HCT116 (cell line): ENCODE measurements at places on chromosomes 16 and 17.

DNA sequence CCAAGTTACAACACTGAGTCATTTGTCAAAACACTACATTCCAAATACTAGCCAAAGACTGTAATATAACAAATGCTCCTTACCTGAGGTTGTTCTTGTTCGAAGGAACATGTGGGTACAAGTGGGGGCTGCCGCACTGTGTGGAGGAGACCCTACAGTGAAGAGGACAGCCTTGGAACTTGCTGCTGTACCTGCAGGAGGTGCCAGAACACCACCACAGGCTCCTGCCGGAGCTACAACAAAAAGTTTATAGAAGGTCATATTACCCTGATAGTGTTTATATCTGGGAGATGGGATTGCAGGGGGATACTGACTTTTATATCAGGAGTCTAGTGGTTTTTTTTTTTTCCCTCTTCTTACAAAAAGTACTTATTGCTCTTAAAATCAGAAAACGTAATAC is 37.8 kb upstream of the ALDH3A1 start:
- DNase-seq: no peak

GRCh38 chr16:70576431-70577255 is 53.0 kb downstream of the SF3B3 start:
- DNase-seq: no peak

GRCh38 chr16:27929818-27930217 is 133.7 kb downstream of the GSG1L start:
- no peak for DNase-seq

- no peak for DNase-seq
These were observed 21.2 kb upstream of the EIF1 start for GRCh38 chr17:41667280-41668041.

- no peak for DNase-seq
These were observed 42.0 kb downstream of the ABCA9 start for GRCh38 chr17:69018687-69019086.

DNA sequence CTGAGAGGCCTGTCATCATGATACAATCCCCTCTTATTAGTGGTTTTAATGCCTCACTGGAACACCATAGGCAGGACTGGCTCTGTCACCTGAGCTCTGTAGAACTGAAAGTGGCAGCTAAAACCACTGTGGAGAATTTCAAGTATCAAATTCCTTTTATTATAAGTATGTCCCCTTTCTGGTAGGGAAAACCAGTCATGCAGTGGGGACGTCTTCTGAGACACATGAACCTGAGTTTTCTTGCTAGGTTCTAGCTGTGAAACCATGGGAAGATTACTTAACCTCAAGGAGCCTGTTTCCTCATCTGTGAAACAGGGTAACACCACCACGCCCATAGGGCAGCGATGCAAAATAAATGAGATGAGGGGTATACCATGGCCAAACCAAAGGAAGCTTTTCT is 4.7 kb downstream of the VAC14 start:
- DNase-seq: no peak

DNA sequence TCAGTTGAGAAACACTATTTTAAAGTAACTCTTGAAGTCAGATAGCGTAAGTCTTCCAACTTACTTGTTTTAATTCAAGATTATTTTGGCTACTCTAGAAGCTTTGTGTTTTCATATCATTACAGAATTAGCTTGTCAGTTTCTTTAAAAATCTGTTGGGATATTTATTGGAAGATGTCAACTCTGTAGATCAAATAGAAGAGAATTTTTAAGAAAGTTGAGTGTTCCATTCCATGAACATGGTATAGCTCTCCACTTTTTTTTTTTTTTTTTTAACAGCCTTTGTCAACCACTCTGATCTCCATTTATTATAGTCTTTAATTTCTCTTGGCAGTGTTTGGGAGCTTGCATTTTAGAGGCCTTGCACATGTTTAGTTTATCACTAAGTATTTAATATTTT is 28.7 kb downstream of the NLK start:
- no peak for DNase-seq

DNA sequence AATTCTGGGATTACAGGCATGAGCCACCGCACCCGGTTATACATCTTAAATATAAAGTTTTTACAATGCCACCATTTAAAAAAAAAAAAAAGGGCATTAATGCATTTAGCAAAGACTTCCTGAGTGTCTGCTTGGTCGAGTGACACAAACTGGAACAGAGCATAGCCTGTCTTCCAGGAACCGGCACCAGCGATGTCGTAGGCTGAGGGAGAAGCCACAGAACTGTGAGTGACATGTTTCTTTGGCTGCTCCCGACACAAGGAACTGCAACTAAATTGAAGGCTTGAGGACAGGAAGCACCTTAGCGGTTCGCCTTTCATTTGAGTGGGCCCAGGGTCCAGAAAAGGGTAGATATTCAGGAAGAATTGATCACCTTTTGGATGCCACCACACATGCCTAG is 717.8 kb downstream of the MAF start:
- no peak for DNase-seq

DNA sequence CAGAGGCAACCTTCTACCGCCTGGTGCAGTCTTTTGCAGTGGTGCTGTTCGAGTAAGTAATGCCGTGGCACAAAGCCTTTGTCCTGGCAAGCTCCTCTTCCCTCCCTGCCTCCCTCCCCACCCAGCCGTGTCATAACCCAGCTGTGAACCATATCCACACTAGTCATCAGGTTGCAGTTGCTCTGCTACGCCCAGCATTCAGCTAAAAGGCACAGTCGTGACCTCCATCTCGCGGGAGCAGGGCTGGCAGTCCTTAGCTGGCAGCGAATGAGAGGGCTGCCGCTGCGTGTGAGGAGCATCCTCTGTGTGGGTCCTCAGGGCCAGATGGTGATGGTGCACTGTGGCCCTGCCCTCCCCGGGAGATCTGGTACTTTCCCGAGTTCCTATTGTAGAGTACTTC is 39.3 kb downstream of the CIBAR2 start:
- no peak for DNase-seq

GRCh38 chr16:10817963-10818941 is at the start of gene TVP23A:
Gene TVP23A (minus strand): TSS chr16:10818794. CDS start chr16:10818493, 301 bp downstream.
- no peak for DNase-seq

DNA sequence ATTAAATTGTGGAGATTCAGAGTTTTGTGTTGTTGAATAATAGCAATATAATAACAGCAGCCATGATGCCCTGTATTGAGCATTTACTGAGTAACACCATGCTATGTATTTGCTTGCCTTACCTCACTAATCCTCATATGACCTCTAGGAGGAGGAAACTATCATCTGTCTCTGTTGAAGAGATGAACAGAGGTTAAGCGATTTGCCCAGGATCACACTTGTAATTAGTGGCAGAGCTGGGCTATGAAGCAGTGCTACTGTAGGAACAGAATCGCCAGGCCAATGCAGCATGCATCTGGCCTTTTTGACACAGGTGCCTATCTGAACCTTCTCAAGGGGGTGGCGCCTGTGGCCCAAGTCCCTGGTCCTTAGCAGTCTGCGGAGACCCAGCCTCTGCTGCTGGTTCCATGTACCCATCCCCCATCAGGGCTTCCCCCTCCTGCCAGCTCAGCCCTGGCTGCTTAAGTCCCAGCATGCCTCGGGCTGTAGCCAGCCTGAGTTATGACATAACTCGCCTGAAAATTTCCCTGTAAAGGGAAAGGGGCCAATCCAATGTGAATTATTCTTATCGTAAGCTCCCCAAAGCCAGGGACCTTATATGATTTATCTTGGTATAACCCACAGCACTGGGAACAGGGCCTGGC is 50.4 kb upstream of the HS3ST2 start:
- DNase-seq: no peak

DNA sequence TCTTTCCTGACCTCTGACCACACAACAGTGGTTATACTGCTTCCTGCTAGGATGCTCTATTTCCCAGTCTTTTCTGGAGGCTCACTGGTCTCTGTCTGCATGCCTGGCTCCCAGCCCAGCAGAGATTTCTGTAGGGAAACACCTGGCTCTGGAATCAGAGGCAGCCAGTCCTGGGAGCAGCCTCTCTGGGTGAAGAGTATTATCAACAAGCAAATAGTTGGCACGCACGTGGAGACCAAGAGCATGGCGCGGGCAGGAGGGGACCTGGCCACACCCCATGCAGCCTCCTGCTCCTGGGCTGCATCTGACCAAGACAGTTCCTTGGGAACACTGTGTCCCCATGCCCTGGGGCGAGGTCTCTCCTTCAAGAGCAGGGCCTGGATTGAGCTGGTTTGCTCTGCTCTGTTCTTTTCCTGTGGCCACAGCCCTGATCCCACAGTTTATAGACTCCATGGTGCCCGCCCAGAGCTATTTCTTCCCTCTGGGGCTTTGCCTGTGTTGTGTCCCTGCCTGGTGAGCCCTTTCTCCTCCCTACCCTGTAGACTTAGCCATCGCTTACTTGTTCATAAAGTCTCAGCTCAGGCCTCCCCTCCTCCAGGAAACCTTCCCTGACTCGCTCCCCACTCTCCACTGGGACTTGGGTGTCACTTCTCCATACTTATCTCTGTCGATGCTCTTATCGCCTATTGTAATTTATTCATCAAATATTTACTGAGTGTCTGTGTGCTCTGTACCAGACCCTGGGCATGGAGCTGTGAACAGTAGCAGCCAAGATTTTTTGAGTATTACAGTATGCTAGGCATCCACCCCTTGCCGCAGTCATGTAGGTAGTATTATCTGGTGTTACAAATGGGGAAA is 60.6 kb downstream of the SCNN1B start:
- no peak for DNase-seq

GRCh38 chr16:57148481-57148880 is 37.4 kb downstream of the PSME3IP1 start:
- no peak for DNase-seq

GRCh38 chr17:36632916-36633771 is 31.8 kb downstream of the MRM1 start:
- no peak for DNase-seq

GRCh38 chr17:35010093-35010492 is 29.8 kb downstream of the LIG3 start:
- no peak for DNase-seq

DNA sequence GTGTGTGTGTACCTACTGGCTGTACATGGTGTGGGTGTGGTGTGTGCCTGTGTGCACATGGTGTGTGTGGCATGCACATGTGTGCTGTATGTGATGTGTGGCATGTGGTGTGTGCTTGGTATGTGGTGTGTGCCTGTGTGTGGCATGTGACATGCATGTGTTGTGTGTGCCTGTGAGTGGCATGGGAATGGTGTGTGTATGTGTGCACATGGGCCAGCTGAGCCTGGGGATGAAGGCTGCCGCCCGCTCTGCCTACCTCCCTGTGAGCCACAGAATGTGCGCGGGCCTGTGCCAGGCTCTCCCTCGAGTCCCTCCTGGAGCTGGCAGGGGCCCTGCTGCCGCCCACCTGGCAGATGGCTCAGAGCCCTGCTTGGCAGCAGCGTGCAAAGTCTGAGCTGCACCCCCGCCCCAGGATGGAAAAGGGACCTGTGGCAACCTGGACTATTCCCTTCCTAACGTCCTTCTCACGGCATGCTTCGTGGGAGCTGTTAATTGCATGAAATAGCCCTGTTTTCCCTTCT is 9.3 kb downstream of the PRSS27 start:
- no peak for DNase-seq

DNA sequence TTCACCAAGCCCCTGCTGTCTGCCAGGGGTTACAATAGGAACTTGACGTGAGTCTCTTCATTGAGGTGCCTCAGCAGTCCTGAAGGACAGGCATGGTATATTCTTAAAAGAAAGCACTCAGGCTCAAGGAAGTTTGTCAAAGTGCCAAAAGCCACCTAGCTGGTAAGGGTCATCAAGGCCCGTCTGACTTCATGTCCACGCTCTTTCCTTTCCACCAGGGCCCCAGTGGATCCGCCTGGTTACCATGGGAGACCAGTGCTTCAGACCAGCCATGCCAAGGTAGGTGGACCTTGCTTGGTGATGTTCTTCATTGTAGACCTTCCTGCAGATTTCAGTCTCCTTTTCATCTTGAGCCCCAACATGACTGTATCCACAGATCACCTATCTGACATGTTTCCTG is 27.6 kb upstream of the CCL1 start:
- no peak for DNase-seq

DNA sequence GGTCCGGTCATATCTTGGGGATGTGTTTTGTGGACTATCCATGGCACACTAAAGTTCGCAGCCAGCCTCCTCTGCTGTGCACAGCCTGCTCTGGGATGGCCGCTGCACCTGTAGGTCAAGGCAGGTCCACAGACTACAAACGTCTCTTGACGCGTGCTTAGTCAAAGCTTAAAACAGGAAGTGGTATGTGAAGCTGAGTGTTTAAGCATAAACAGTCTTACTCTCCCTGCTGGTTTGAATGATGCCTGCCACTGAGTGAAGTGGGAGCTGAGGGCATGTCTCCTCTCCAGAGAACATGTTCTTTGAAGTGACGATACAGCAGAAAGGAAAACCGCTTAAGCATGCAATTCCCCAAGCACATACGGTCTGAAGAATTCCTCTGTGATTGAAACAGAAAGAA is 365.6 kb downstream of the SLC39A11 start:
- no peak for DNase-seq
